ENCODE measurements at places on chromosomes 6 and 20.

DNA sequence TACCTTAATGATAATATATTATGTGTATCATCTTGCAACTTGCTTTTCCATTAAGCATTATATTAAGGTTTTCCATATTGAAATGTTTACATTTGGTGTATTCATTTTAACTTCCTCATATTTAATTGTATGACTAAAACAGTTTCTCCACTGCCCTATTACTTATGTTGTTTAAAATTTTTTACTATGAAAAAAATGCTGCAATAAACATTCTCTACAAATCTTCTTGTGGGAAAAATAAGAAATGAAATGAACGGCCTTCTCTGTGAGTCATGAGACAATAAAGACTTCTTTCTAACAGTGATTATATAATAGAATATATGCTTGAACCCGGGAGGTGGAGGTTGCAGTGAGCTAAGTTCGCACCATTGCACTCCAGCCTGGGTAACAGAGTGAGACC lies 25.5 kb downstream of the FASTKD5 start:
- DNase-seq = no peak

GRCh38 chr6:125031385-125031784 lies 69.1 kb downstream of the RNF217 start:
- no peak for DNase-seq

DNA sequence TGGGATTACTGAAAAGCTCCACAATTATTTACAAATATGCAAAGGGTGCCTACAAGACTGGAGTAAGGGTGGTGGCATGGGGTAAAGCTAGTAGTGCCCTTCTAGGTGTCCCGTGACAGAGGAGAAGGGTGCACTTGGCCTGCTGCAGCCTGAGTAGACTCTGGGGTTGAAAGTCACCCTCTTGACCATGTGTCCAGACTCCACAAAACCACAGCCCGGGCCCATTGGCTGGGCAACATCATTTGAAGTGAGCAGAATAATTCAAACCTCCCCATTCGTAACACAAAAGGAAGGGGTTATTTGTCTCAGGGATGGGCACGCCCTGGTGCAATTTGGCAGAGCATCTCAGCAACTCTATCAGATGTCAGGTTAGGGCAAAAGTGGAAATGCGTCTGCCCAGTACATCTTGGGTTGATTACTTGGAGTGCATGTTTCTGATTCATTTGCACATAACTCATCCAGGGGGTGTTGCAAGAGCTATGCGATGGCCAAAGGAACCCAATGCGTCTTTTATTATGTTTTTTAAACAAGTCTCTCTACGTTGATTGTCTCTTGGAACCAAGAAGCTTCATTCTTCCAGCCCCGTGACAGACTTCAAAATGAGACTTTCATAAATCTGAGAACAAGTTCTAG lies 56.7 kb downstream of the ISM1 start:
- no peak for DNase-seq

GRCh38 chr6:93437491-93437890 lies 18.1 kb upstream of the EPHA7 start:
- DNase-seq = no peak

DNA sequence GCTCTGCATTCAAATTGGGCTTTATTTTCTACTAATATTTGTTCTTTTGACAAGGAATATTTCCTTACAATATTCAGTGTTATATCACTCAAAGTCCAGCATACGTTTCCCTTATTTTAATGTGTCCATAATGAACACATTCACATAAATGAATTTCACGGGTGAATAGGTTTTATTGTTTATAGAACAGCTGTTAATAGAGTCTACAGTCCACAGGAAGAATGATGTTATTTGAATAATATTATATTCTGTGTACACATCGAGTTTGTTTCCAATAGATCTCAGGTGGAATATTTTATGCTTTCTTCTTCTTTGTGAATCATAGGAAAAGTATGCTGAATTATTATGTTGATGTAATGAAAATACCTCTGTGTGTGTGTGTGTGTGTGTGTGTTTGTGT lies 582.4 kb downstream of the CDH26 start:
- DNase-seq = no peak

DNA sequence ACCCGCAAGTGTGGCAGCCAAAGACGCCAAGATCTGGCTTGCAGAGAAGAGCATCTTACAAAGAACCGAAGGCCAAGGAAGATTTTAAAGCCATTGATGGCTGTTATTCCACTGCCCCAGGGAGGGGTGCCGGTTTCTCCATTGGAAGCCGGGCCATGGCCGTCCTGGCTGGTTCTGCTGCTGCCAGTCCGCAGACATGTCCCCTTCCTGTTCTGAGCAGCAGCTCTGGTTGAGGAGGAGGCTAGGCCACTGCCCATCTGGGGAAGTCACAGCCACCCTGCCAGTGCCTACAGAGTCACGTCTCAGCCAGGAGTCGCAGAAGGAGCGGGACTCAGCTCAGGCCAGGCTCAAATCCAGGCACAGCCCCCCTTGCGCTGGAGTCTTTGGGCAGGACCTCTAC lies 42.6 kb upstream of the MRGBP start:
- DNase-seq = no peak

- no peak for DNase-seq
Measured at GRCh38 chr20:10074513-10074912, 39.7 kb downstream of the ANKEF1 start.

DNA sequence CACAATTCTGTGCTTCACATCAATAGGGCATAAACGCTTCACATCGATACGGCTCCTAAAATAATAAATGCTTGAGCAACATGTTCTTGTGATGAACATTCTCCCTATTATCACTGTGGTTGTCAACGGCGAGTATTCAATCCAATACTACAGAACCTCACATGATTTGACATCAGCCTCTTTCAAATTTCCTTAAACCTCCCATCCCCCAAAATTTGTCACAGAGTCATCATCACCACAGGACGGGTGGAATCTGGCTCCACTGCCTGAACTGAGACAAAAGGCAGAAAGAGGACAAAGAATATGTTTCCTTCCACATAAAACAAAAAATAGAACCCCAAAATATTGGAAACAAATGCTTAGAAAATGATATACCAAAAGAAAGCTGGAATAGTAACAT lies 7.3 kb downstream of the THEMIS start:
- DNase-seq = no peak

- no peak for DNase-seq
Measured at GRCh38 chr6:151847064-151847463, 39.6 kb downstream of the ESR1 start.

GRCh38 chr6:40550202-40551101 lies 36.7 kb downstream of the LRFN2 start:
- DNase-seq = no peak

- DNase-seq = no peak
Measured at GRCh38 chr6:75458895-75459294, 34.7 kb downstream of the FILIP1 start.

GRCh38 chr6:13538084-13538483 lies 36.3 kb upstream of the SIRT5 start:
- DNase-seq = no peak

- no peak for DNase-seq
Measured at GRCh38 chr6:158595223-158595622, 35.3 kb downstream of the TMEM181 start.

DNA sequence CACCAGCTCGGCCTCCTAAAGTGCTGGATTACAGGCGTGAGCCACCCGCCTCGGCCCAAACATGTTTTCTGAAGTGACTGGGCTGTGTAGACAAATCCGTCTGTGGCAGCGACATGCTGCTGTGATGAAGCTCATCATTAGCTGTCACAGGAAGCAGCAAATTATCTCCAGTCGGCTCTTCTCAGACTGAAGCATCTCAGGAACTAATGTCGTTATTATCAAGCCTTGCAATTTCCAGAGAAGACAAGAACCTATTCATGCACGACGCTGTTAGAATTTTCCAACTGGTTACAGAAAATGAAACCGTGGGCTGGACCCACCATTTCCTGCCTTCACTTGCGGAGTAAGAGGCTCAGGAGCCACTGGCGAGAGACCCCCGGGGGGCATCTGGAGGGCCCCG lies 17.1 kb upstream of the NTSR1 start:
- DNase-seq = no peak

DNA sequence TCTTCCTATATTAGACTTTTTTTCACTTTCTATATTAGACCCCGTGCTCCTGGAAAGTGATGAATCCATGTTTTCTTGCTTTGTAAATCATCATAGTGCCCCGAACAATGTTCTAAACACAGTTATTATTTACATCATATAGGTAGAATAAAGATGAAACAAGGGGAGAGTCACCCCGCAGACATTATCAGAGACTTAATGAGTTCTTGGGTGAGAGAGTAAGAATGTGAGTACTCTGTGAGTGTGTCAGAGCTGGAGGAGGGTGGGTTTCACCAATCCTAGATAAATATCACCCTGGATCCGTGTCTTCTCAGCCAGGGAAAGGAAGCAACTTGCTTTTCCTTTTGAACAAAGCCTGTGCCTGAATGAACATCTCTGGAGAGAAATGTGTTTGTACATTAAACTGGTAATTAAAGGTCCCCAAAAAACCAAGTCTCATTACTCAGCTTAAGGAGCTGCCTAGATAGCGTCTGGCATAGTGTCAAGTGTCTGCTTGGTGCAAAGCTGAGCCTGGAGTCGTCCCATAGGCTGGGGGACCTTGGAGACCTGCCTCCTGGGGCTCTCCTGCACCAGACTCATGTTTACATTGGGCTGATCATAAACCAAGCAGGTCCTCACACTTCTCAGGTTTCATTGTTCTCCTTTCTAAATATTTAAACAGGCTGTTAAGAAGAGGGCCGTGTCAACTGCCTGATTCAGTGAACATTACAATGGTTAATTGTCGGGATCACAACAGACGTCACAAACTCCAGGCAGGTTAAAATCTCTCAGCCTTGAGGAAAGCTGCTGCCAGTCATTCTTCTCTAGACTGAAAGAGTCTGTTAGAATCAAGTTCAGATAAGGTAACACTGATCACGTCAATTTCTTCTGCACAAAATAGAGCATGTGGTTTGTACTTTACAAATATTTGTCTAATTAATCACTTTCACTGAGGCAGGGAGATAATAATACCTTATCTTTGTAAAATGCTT lies 179.7 kb upstream of the MYLIP start:
- no peak for DNase-seq

- no peak for DNase-seq
Measured at GRCh38 chr20:17137692-17138091, 89.1 kb upstream of the PCSK2 start.

DNA sequence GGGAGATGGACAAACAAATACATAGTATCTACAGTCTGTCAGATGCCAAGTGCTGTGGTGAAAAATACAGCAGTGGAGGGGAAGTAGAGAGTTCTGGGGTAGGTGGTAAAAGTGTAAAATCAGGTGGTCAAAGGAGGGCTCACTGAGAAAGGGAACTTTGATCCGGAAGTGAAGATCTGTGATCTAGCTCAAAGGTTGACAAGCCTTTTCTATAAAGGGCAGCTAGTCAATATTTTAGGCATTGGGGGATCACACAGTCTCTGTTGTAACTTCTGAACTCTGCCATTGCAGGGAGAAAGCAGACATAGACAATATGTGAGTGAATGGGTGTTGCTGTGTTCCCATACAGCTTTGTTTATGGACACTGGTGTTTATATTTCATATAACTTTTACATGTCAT lies 38.6 kb downstream of the SH3BGRL2 start:
- DNase-seq = no peak

GRCh38 chr6:24019393-24019792 lies 106.6 kb upstream of the NRSN1 start:
- no peak for DNase-seq

DNA sequence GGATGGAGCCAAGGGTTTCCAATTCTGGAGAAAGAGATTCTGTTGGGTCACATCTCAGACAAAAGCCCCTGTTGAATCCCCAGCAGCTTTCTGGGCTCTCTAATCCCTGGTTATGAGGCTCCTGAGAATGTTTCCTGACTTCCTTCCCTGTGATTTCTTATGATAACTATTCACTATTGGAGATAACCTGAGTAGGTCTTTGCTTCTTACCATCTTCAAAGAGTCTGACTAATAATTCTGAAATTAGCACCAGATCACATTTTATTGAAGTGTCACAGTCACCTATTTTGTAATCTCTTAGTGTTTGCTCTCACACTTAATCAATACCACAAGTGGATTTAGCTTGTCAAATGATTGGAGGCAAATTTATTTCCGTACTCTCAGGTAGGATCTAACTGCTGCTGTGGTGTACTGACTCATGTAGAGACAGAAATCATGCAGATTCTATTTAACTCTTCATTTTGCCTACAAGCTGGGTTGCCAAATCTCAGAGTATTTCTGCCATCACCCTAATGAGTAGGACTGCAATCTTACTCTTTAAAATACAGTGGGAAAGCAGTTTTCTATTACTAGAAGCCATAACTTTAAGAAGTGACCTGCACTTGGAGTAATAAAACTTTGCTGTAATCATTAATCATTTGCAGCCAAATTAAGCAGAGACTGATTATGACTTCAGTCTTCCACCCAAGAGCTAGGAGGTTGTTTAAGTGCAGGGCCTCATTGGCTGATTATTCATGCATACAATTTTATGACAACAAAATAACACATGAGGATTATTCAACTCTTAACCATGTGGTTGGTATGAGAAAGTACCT lies 422.1 kb downstream of the EPM2A start:
- no peak for DNase-seq

DNA sequence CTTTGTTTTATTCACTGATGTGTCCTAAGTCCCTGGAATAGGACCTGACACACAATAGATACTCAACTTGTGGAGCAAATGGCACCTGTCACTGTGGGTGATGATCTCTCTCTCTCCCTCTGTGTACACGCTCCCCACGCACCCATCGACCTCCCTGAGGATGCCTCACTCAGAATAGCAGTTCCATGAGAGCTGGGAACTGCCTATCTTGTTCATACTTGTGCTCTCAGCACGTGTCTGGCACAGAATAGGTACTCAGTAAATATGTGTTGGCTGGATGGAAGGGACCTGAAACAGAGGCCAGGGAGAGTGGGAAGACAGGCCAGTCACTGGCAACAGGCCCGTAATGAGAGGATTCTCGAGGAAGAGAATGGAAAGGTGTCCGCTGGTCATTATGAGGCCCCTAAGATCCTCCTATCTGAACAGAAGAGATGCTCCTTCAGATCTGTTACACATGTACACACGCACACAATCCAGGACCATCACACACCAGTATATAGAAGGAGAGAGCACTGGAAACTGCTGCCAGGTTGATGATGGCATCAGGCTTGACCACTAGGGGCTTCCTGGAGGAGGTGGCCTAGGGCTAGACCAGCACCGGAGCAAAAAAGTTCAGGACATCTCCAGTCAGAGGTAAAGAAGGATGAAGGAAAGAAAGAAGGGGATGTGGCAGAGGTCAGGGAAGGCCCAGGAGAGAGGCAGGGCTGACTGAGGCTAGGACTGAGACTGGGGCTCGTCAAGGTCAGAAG lies 30.9 kb downstream of the VEGFA start:
- DNase-seq = no peak

GRCh38 chr6:81722506-81723223 lies 29.8 kb downstream of the TENT5A start:
- DNase-seq = no peak
